Uterus (tissue), 4 donors: ENCODE measurements at places on chromosomes 3 and 15.

DNA sequence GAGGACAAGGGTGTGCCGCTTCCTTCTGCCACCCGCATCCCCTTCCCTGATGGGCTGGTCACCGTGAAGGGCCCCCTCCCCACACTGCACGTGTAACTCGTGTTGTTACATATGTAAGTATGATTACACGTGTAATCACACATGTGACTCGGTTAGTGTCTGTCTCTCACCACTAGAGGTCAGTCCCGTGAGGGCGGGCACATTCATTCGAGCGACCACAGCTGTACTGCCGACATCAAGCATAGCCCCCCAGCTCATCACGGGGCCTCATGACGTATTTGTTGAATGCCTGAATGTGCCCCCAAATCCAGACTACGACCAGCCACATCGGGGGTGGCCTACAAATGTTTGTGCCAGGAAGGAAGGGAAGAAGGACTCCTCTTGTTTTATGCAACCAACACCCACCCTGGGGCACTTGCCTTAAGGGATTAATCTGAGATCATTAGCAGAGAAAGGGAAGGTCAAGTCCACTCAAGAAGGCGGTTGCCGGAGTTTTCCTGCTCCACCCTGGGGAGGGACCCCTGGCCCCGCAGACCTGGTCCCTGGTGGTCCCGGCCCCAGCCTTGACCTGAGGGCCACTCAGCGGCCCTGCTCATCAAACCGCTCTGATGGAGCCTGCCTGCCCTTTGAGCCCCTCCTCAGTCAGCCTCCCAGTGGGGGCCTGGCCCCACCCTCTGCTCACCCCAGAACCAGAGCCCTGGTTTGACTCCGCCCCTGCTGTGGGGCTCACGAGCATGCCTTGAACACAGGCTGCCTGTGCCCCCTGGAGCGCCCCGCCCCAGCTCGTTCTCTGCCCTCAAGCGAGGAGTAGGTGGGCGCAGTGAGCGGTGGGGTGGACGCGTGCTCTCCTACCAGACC is 52.8 kb downstream of the RGMA start:
- no peaks in the 10 kb centered on the region for H3K27me3 ChIP-seq
- H3K4me3 ChIP-seq, result no peak overlapping the region
- H3K36me3 ChIP-seq, result no peaks in the 10 kb centered on the region
- H3K4me1 ChIP-seq, result no peaks in the 10 kb centered on the region
- DNase-seq, result no peak

DNA sequence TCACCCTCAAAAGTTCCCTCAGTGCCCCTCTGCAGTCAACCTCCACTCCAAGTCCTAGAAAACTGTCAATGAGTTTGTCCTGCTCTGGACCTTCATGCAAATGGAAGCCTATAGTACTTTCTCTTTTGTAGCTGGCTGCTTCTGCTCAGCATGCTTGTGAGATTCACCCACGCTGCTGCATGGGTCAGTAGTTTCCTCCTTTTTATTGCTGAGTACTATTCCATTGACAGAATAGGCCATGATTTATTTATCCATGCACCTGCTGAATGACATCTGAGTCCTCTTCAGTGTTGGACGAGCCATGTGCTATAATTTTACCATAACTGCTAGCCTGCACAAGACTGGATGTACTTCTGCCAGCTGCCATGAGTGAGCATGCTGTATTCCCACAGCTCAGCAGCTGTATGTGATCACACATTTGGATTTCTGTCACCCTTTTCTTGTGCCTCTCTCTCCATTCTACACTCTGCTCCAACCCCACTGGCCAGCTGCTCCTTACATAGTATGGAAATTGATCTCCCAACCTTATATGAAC is 26.3 kb downstream of the CDCP1 start:
- DNase-seq, result no peak
- H3K27me3 ChIP-seq, result no peaks in the 10 kb centered on the region

DNA sequence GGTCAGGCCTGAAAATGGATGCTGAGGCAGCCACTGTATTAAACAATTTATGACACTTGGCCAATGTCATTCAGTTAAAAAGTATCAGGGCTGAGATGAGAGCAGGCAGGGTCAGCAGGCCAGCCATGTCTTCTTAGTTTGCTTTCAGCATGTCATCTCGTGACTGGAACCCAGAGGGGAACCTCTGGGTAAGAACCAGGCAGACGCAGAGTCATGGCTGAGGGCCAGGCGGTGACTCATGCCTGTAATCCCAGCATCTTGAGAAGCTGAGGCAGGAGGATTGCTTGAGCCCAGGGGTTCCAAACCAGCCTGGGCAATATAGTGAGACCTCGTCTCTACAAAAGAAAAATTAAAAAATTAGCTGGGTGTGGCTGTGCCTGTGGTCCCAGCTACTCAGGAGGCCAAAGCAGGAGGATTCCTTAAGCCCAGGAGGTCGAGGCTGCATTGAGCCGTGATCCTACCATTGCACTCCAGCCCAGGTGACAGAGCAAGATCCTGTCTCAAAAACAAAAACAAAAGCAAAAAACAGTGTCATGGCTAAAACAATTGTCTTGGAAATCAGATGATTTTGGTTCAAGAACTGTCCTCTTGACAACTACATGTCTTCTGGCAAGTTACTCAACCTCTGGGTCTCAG is 11.7 kb downstream of the BCL2L10 start:
- no peaks in the 10 kb centered on the region for H3K27me3 ChIP-seq
- no peaks in the 10 kb centered on the region for H3K36me3 ChIP-seq
- peaks cover 10% of the 10 kb centered on the region for H3K4me1 ChIP-seq
- H3K27ac ChIP-seq, result no peak overlapping the region
- H3K4me3 ChIP-seq, result no peak overlapping the region

DNA sequence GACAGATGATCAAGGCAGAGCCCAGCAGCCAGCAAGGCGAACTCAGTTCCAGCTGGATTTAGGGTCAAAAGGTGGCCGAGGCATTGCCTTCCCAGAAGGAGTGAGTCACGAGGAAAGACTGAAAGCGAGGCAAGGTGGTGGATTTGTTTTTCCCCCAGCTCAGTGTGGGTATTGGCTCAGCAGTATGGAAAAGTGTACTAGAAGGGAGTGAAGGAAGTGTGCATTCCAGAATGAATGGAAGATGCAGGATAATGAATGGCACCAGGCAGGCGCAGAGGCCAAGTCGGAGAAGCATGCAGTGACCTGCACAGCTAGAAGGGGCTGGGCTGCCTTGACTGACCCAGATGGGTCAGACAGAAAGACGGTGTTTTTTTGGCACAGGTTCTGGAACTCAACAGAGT is 46.3 kb downstream of the FOXP1 start:
- peaks cover 11% of the 10 kb centered on the region for H3K4me1 ChIP-seq
- H3K4me3 ChIP-seq, result no peak overlapping the region
- H3K27me3 ChIP-seq, result no peaks in the 10 kb centered on the region
- no peaks in the 10 kb centered on the region for H3K36me3 ChIP-seq

- no peak overlapping the region for H3K4me3 ChIP-seq
- H3K36me3 ChIP-seq, result no peaks in the 10 kb centered on the region
- DNase-seq, result peak; percentile 44
- peak overlapping the region; percentile 46 for H3K27ac ChIP-seq
- peaks cover 16% of the 10 kb centered on the region for H3K4me1 ChIP-seq
Observed at GRCh38 chr3:130658678-130659077, 88.0 kb downstream of the PIK3R4 start.

GRCh38 chr3:122232485-122232884 is 49.0 kb downstream of the CASR start:
- no peaks in the 10 kb centered on the region for H3K27me3 ChIP-seq
- no peak overlapping the region for H3K4me3 ChIP-seq
- no peaks in the 10 kb centered on the region for H3K4me1 ChIP-seq
- DNase-seq, result no peak
- H3K36me3 ChIP-seq, result no peaks in the 10 kb centered on the region

DNA sequence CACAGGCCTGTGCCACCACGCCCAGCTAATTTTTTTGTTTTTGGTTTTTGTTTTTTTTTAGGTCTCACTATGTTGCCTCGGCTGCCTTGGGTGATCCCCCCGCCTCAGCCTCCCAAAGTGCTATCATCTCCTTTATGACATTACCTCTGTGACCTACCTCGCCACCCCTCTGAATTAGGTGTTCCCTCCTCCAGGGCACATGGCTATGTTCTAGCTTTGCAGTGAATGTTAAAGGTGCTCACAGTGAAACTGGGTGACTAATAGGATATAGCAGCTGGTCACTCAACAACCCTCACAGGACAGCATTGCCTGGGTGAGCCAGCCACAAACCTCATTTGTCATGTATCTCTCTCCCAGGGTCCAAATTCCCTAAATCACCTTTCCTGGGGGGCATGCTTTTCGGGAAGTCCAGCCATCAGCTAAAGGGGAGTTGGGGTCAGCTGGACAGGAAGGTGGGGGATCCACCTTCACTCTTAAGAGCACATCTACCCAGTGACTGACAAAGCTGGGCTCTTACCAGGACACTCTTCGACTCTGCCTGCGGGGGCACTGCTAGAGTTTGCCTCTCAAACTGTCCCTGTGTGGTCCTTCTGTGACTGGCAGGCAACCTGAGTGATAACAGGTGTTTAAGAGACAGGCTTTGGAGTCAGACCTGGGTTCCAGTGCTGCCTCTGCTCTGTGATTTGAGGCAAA is 1.6 kb upstream of the TTLL3 start:
- no peaks in the 10 kb centered on the region for H3K27me3 ChIP-seq
- peak overlapping the region; percentile 96 for H3K27ac ChIP-seq
- DNase-seq, result no peak
- no peak overlapping the region for H3K4me3 ChIP-seq
- no peaks in the 10 kb centered on the region for H3K36me3 ChIP-seq

DNA sequence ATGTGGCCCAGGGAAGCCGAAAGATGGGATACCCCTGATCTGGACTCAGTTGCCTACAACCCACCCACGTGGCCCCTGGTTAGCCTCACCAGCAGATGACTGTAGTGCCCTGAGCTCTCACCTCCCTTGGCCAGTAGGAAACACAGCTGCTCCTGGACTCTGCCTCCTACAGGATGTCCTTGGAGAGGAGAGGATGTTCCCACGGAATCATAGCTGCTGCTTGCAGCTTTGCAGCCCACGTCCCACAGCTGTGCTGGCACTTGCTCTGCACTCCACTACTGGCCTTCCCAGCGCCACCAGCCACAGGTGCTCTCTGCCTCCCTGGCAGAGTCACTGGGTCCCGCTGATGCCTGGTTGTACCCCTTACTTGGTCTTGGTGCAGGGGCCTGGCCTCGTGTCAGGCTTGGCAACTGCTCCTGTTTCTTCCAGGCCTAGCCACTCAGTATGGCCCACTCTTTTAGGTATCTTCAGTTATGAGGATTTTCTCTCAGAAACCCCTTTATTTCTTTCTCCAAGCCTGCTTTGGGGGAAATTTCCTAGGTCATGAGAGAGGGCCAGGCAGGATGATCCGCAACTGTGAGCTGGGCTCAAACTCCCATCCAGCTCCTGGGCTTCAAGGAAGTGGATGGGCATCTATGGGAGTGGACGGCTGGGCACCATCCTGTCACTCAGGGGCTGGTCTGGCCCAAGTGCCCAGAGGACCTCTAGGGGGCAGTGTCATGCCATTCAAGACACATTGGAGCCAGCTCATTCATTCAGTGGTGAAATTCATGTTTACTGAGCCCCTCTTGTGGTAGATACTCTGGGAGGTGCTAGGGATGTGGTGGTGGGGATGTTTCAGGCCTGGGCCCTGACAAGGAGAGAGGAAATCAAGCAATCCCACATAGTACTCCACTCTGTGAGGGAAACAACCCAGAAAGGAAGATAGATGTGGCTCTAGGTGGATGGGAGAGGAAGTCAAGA is 16.2 kb upstream of the VILL start:
- H3K4me1 ChIP-seq, result no peaks in the 10 kb centered on the region
- H3K27ac ChIP-seq, result no peak overlapping the region
- no peaks in the 10 kb centered on the region for H3K27me3 ChIP-seq
- H3K36me3 ChIP-seq, result no peaks in the 10 kb centered on the region

GRCh38 chr3:129609591-129610182 is 3.2 kb upstream of the PLXND1 start:
- H3K27me3 ChIP-seq, result no peaks in the 10 kb centered on the region
- no peaks in the 10 kb centered on the region for H3K4me1 ChIP-seq
- DNase-seq, result no peak
- no peaks in the 10 kb centered on the region for H3K36me3 ChIP-seq

- no peak overlapping the region for H3K27ac ChIP-seq
- H3K36me3 ChIP-seq, result no peaks in the 10 kb centered on the region
- no peak overlapping the region for H3K4me3 ChIP-seq
Observed at GRCh38 chr3:112117841-112118571, 15.0 kb downstream of the GCSAM start.

DNA sequence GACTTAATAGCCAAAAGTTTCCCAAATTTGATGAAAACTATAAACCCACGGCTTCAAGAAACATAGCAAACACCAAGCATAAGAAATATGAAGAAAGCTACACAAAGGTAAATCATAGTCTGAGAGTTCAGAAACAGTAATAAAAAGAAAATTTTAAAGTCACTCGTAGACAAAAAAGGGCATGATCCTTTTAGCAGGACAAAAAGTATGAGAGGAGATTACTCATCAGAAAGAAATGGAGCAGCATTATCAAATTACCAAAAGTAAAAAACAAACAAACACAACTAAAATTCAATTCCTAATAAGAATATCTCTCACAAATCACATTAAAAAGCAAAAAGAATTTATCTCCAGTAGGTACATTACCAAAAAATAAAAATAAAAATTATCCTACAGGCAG is 279.4 kb upstream of the UBE2E2 start:
- H3K36me3 ChIP-seq, result no peaks in the 10 kb centered on the region
- H3K4me3 ChIP-seq, result no peak overlapping the region
- H3K4me1 ChIP-seq, result no peaks in the 10 kb centered on the region
- DNase-seq, result no peak
- no peaks in the 10 kb centered on the region for H3K27me3 ChIP-seq

GRCh38 chr3:47265725-47266428 is 16.7 kb downstream of the KIF9 start:
- no peaks in the 10 kb centered on the region for H3K4me1 ChIP-seq
- no peaks in the 10 kb centered on the region for H3K36me3 ChIP-seq
- no peak overlapping the region for H3K27ac ChIP-seq

GRCh38 chr3:11711876-11712275 is 68.2 kb upstream of the VGLL4 start:
- no peak overlapping the region for H3K4me3 ChIP-seq
- no peak for DNase-seq
- no peaks in the 10 kb centered on the region for H3K27me3 ChIP-seq
- no peaks in the 10 kb centered on the region for H3K4me1 ChIP-seq
- H3K27ac ChIP-seq, result no peak overlapping the region

DNA sequence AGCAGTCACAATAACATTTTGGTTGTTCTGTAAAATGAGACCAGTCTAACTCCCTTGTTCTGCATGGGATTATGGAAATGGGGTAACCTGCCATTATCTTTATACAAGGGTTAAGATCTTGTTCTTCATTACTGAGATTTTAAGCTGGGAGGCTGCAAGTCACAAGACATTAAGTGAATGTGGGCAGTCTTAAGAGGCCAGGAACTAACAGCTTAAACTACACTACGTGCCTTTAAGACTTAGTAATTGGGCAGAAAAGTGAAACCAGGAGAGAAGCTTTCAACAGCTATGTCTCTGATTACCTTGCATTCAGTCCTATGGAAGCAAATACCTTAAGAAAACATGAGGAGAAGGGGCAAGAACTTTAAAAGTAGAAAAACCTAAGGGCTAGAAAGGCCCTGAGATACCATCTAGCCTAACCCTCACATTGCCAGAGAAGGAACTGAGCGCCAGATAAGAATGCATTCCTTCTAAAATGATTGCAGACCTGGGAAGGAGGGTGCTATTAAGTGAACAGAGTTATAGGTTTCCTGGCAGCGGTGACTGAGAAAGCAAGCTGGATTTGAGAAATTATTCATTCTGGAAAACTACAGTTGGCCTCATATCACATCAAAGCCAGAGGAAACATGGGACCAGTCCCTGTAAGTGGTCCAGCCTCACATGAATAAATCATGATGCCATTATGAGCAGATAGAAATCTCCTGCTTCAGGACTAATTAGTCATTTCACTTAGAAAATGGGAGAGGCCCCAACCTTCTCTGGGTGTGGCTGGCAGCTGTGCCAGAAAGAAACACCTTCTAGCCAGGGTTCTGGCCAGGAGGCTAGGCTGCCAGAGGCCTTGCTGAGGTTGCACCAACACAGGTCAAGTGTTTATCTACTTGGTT is 32.9 kb downstream of the DAPK2 start:
- H3K27me3 ChIP-seq, result no peaks in the 10 kb centered on the region
- no peak for DNase-seq
- H3K4me3 ChIP-seq, result no peak overlapping the region
